Pulmonary artery endothelial cell (primary cell): ENCODE measurements at places on chromosomes 3 and 15. TPM values are rescaled to one million over a fixed set of nuclear protein-coding genes. Genes with fewer than 3 reads are reported as not detected.

Gene UROC1
- total RNA-seq: not detected in 2 replicates

Gene HCN4
- not detected in 2 replicates for total RNA-seq

Gene RETNLB
- not detected in 2 replicates for total RNA-seq

Gene PAQR5
- 0.07 and 0.13 TPM in 2 replicates for total RNA-seq

Gene TM2D3
- 33.5 and 41.8 TPM in 2 replicates for total RNA-seq

Gene IGF2BP2
- total RNA-seq: 56.4 and 62.0 TPM in 2 replicates

Gene NPAP1
- not detected in 2 replicates for total RNA-seq

Gene REC114
- not detected in 2 replicates for total RNA-seq

Gene CX3CR1
- total RNA-seq: not detected in 2 replicates

Gene CPLX3
- total RNA-seq: not detected in 2 replicates

Gene FANCD2OS
- total RNA-seq: not detected in 2 replicates

DNA sequence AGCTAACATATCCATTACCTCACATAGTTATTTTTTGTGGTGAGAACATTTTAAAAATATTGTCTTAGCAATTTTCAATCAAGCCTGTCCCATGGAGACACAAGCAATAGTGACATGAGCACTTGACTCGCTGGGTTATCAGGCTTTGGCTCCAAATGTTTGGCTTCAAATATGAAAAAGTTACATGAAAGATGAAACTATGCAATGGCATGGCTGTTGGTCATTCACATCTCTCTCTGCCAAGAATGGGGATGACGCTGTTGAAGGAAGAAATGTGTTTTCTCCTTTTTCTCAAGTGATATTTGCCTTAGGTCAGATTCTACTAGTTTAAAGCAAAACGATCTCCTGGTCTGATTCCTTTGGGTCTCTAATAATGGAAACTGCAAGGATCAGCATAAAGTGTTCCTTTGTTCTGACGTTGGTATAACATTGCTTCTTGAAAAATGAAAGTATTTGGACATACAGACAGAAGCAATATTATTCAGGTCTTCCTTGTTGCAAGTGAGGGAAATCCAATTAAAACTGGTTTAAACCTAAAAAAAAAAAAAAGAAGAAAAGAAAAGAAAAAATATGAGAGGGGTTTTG lies 71.2 kb downstream of the SSUH2 start:
- no peak for DNase-seq

DNA sequence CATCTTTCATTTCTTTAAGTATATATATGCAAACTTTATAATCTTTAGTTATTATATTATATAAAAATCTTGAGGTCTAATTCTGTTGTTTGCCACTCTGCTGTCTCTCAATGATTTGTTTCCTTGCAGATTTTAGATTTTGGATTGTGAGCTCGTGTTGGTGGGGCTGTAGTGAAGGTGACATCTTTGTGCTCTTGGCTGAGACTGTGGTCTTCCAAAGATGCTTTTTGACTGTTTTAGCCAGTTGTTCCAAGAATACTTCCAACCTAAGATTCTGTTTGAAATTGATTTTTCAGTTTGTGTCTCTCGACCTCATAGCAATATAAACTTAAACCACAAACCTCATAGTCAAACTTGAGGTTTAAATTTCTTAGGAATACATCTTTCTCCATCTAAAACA lies 326.5 kb downstream of the SLC9A9 start:
- DNase-seq: no peak

DNA sequence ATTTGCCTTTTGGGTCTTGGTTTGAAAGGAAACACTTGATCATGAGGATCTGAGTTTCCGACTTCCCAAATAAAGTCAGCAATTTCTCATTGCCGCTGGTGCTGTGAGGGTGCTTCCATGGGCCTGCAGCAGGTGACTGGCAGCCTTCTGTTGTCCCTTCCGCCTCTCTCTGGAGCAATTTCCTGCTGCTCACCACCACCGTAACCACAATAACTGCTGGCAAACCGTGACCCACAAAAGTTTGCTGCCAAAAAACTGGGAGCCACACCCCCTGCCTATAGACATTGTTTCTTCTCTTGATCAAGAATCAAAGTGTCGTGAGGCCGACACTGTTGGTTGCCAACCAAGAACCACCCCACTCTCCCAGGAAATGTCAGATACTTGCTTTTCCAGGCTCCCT lies 164.0 kb downstream of the NR2F2 start:
- DNase-seq: no peak

GRCh38 chr3:46935989-46936558 lies 40.5 kb downstream of the CCDC12 start:
- DNase-seq: no peak

GRCh38 chr3:127473244-127474024 lies 117.1 kb downstream of the TPRA1 start:
- DNase-seq: no peak

DNA sequence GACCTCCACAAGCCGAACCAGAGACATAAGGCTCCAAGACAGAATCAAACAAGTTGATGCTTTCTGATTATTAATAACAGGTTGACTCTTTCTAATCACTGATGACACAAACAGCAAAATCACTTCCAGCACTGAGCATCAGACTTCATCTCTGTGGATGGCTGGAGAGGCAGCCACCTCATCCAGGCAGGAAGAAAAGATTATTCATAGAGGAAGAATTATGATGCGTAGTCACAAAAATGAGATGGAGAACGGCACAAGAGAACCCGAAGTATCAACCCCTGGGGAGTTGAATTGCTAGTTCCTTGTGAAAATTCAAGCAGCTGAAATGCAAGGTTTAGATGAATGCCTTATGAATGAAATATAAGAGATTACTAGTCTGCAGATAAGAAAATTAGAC lies 49.9 kb upstream of the LMCD1 start:
- DNase-seq: no peak

- DNase-seq: no peak
Observed at GRCh38 chr15:71648095-71648494, 162.3 kb upstream of the NR2E3 start.

DNA sequence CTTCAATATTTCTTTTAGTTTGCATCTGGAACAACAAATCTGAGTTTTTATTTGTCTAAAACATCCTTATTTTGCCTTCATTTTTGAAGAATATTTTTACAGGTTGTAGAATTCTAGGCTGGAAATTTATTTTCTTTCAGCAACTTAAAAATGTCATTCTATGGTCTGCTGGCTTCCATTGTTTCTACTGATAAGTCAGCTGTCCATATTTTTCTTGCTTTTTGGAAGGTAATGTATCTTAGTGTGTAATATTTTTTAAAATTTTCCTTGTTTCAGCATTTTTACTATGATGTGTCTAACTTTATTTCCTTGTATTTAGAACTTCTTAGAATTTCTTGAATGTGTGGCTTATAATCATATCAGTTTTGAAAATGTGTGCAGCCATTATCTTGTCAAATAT lies 37.0 kb downstream of the SEMA6D start:
- DNase-seq: no peak

DNA sequence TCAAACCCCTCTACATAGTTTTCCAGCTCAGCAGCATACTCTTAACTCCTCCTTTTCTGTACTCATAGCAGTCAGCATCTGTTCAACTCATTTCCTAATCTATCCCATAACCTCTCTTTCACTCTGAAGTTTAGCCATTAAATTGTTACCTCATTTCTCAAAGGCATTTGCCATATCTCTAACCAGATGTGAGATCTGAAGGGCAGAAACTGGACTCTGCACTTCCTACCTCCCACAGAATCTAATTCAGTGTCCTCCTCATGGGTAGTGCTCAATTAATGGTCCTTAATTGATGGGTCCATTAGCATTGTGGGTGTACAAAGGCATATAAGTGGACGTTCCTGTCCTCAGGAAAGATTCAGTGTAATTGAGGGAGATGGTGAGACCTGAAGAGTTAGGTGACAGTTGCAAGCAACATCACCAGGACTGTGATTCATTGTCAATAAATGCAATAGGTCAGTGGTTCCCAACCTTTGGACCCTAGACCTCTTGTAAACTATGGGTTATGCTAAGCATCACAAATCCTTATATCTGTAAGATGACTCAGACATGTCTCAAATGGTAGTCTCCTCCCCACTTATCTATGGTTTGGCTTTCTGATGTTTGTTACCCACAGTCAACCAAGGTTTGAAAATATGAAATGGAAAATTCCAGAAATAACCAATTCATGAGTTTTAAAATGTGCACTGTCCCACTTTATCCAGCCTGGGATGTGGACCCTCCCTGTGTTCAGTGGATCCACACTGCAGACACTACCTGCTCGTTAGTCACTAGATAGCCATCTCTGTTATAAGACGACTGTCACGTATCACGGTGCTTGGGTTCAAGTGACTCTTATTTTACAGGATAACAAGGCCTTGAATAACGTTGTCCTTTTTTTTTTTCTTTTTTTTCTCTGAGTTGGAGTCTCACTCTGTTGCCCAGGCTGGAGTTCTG lies 25.0 kb upstream of the UACA start:
- DNase-seq: no peak

DNA sequence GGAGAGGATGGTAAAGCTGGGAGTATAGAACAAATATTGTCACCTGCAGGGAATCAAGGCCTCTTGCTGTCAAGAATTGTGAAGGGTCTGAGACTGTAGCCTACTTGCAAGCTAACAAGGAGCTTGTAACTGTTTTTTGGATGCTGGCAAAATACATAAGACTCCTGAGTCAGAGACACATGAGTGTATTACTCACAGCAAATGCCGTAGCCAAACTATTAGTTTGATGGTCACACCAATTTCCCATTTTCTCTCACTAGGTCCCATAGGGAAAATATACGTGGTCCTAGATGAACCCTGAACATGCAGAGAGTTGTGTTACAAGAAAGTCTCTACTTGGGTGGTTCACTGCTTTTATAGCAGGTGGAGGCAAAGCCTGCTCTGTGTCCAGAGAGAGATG lies 44.7 kb upstream of the LIPC start:
- DNase-seq: no peak

- no peak for DNase-seq
Observed at GRCh38 chr3:25266677-25267076, 161.4 kb upstream of the RARB start.

DNA sequence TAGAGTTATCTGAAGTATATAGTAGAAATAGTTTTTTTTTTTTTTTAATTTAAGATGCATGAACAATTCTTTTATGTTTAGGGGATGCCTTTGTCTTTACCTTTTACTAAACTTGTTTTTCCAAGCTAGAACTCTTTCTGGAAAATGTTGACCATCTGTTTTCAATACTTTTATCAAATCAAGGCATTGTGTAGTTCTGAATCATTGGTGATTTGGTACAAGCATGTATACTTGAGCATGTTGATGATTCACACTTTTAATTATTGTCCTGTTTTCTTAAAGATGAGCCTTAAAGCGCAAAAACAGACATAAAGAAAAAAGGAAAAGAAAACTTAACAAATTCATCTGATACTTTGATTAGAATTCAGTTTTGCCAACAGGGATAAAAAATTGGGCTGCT lies 28.3 kb downstream of the PDCD6IP start:
- no peak for DNase-seq

- DNase-seq: no peak
Observed at GRCh38 chr3:139231555-139232281, 112.1 kb upstream of the MRPS22 start.

DNA sequence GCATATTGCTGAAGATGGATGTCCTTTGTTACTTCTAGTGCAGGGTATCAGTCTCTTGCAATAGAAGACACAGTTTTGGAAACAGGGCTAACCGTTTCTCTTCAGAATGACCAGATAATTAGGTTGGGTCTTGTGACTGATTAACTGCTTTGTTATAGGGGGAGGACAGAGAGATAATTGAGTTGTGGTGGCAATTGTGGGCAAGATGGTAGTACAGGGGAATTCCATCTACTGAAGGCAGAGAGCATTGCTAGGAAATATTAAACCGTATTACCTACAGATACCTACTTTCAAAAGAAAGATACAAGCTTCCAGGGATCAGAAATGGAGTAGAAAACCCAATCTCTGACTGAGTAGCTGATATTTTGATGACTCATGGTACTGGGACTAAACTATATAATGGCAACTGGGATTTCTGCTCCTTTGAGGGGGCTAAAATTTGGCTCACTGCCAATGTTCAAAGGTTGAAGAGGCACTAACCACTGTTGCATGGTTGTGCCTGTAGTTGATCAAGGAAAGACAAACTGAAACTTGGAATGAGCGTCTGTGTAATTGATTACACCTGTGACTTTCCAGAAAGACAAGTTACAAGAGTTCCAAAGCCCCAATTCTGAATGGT lies 4.2 kb downstream of the PRR23B start:
- no peak for DNase-seq

DNA sequence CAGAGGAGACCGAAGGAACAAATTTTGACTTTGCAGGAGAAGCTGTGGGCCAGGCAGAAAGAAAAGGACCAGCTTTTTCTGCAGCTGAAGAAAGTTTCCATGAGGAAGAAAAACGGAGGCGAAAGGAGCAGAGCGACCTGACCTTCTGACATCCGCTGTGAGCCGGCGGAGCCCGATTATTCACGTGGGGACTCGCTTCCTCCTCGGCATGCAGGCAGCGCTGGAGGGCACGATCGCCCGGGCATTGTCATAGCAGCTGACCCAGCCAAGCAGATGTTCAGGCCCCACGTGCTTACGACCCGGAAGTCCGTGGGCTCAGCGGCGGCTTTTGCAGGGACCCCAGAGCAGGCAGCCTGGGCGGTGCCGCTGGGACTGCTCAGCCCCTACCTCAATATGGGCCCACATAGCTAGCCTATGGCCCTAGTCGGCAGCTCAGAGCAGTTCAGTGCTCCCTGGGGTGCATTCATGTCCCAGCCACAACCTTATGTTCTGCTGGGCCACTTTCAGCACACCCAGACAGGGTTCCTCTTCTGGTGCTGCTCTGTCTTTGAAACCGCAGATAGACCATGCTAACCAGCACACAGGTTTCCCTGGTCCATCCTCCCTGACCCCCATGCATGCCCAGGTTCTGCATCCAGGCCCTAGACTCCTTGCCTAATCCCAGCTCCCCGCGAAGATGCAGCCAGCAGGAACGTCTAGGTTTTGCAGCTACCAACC lies 10.5 kb upstream of the EIF4A2 start:
- DNase-seq: no peak

DNA sequence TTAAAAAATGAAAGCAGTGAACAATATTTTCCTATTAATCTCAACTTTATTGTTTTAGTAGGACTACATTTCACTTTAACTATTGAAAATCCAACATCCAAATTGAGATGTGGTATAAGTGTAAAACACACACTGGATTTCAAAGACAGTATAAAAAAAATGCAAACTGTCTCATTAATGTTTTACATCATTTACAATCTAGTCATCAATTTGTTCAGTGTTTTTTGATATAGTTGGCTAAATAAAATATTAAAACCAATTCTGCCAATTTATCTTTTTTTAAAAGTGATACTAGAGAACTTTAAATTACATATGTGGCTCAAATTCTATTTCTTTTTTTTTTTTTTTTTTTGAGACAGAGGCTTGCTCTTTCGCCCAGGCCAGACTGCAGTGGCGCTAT lies 95.1 kb downstream of the NPTN start:
- no peak for DNase-seq
